ENCODE measurements at places on chromosomes 6 and 20.

DNA sequence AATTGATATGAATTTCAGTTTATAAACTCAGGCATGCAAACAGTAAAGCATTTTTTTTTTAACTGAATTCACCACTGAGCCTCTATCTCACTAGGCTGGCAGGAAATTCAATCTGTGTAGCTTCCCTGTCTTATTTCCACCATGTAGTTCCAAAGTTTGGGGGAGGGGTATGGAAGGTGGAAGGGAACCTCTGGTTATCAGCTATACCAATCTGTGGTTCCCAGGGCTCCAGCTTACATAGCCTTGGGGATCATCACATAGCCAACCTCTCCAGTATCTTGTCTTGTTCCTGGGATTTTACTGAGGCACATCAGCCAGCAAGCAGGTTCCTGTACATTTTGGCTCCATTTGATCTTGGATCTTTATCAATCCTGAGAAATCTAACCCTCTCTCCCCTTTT, 15.6 kb downstream of the RAD21L1 start:
- DNase-seq = no peak

DNA sequence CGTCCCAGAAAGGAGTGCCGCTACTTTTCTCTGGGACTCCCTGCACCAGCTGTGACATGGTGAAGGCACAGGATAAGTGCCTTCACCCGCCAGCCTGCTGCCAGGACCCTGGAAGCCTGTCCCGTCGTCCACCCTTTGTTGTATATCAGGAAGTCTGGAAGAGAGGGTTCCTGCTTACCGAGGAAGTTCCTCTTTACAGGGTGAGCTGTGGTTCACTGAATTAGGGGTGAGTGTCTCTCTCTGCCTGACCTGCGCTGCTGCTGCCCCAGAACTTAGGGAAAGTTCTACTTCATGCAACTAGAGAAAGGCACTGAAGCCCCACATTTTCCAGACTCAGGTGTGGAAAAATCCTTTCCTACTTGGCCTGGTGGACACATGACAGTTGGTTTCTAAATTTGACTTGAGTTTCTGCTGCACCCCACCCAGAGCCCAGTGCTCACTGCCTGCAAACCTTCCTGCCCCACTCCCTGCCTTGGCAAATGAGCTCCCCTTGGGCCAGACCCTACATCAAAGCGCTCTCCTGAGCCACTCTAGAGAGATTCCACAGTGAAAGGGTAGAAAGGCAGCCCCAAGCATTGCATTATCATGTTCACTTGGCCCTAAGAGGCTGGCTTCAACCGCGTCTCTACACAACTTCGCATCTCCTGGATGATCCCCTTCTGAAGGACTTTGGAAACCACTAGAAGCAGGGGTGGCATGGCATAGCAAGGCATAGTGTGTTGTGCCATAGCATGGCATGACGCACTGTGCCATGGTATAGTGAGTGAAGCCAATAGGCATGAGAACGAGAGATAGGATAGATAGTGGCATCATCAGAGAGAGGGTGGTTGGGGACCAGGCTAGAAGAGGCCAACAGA, 215.8 kb upstream of the CDYL start:
- peak; percentile 11 for DNase-seq

DNA sequence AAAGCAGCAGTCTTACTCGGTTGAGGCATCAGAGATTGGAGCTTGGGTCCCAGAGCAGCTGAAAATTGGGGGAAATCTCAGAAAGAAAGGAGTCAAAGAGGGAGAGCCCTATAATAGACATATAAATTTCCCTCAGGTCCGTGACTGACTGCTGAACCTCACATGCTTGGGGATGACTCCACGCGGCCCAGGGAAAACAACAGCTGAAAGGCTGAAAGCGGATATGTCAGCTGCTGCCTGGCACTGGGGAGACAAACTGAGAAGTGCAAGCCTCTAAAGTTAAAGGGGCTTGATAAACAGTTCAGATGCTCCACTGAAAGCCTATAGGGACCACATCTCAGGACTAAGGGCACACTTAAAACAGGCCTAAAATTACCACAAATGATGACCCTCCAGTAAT, 255.9 kb upstream of the RIN2 start:
- DNase-seq = no peak

GRCh38 chr6:47235964-47236760, 73.5 kb downstream of the TNFRSF21 start:
- DNase-seq = peak; percentile 69

DNA sequence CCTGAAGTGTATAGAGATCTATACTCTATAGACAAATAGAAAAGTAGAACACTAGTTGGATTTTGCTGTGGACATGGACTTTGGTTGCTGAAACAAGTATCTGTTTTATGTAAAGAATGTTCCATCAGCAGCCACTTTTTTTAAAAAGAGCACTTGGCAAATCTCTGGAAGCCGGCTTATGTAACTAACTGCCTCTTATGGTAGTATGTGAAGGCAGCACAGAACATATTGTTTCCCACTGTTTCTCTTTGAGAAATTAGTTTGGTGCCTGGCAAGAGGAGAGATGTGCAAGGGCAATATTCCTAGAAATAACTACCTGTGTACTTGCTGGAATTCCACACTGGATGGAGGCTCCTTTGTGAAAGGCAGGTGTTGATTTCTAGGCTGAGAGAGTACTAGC, 242.3 kb upstream of the PREP start:
- no peak for DNase-seq

DNA sequence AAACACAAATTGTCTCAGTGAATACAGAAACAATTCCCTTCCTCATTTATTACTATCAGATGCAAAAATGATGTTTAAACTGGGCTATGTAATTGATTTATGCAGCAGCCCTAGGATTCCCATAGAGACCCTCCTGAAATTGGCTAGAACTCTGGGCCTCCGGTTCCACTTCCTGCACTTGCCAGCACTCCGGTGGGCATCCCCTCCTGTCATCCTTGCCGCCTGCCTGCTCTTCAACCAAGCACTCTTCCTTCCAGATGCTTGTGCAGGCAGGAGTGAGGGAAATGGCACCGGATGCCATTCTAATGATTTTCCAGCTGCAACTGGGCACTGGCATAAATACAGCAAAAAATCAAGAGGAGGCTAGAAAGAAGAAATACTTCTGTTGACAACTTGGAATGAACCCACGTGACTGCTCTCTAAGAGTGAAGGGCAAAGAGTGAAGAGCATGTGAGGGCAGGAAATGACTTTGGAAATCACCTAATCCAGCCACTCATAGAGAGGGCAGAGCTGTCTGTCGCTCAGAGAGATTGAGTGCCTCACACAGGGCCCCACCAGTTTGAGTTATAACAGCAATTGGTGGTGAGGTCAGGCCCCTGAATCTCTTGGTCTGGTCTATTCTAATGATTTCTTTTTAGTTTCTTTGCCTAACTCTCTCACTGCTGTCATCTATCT, 3.7 kb upstream of the NEDD9 start:
- DNase-seq = peak; percentile 44

- DNase-seq = no peak
Observed at GRCh38 chr20:51420111-51420510, 122.4 kb downstream of the NFATC2 start.

DNA sequence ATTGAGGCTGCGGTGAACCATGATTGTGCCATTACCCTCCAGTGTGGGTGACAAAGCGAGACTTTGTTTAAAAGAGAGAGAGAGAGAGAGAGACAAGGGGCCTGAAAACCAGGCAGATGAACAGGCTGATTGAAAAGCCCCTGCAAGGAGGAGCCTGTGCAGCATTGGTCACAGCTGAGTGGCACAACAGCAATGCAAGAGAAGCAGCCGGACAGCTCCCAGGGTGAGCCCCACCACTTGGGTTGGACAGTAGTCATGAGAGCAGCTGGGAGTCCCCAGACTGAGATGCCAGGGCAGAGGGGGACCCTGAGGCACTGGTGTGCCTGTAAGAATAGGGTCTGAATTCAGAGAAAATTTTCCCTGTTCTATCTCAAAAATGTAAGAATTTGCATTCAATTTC, 10.2 kb downstream of the DNPH1 start:
- DNase-seq = no peak

DNA sequence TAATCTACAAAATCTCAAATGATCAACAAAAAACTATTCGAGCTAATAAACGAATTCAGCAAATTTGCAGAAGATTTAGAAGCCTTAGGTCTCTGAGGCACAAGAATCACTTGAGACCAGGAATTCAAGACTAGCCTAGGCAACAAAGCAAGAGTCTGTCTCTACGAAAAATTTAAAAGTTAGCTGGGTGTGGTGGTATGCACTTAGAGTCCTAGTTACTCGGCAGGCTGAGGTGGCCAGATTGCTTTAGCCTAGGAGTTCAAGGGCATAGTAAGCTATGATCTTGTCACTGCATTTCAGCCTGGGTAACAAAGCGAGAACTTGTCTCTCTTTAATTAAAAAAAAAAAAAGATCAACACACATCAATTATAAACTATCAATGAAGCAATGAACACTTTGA, 34.2 kb downstream of the FAM184A start:
- DNase-seq = no peak

- DNase-seq = no peak
Observed at GRCh38 chr20:53342429-53342828, 251.2 kb downstream of the ZNF217 start.

DNA sequence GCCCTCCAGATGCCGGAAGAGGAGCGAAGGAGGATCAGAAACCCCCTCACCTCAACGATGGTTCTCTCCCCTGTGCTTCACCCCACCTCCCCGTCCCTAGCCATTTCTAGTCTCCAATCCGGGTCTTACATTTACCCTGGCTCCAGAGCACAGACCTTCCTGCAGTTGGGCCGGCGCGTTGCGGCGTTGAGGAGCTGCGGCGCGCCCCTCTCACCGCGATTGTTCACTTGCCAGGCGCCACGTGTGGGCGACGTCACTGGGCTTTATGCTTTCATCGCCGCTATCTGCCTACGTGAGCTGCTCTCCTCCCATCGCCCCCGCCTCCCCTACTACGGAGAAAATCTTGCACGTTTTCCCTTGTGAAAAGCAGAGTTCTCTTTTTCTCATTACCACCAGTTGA, at the start of gene CRISP2:
CRISP2 (minus strand) TSS at position 198 of the 400 bp plus-strand sequence. CDS start 4,347 bp downstream, outside the sequence.
- DNase-seq = no peak

GRCh38 chr6:57182017-57182432, 9.9 kb downstream of the BAG2 start:
- no peak for DNase-seq

DNA sequence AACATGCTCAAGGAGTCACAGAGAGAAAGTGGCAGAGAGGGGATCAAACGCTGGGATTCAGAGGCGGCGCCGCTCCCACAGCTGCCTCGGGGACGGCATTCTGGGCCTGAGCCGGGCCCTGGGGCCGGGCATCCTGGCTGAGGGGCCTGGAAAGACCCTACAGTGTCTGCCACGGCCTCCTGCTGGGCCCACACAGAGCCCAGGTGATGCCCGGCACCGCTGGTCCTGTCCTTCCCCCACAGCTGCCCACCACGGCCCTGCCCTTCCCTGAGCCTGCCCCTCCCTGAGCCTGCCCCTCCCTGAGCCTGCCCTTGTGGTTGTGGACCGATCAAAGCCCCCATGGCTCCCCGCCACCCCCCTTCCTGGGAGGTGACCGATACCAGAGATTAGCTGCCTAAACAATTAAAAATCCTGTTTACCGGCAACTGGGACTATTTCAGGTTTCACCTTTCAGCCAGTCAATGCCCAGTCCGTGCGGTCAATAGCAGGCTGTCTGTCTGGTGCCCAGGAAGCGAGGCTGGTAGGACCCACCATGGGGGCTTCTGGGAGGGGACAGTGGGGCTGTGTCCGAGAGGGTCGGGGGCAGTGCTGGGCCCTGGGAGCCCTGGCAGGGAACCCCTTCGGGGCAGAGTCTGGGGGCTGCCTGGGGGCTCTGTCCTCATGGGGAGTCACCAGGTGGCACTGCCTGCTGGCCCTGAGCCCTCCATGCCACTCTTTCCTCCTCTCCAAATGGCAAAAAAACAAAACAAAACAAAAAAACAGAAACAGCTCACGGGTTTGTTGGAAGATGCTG, 55.4 kb upstream of the GATA5 start:
- no peak for DNase-seq

DNA sequence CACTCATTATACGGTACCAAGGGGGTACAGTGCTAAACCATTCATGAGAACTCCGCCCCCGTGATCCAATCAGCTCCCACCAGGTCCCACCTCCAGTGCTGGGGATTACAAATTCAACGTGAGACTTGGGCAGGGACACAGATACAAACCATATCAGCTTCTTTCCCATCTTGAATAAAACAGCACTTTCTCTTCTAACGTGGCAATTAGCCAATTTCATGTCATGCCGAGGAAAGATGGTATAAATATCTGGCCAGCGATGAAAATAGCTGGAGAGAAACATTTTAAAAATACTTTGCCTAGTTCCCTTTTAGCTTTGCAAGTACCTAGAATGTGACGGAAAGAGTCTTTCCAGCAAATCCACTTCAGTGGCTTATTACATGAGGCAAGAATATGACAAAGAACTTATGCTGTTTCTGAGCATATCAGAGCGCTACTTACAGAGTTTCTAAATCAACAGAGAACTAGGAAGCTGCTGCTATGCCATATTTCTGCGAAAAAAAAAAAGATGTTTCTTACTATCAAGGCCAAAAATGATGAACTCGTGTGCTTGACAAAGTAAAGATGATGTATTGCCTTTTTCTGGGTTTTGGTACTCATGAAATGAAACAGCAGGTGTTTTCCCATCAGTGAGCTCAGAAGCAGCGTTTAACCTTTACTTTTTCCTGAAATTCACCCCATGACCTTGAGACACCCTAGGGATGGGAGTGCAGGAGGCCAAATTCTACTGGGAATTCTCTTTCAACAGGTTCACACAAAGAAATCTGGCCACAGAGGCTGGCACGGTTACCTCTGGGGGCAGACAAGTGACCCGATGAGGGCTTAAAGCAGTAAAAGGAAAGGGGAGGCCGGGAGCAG, 37.9 kb downstream of the AGPAT4 start:
- peak; percentile 69 for DNase-seq

DNA sequence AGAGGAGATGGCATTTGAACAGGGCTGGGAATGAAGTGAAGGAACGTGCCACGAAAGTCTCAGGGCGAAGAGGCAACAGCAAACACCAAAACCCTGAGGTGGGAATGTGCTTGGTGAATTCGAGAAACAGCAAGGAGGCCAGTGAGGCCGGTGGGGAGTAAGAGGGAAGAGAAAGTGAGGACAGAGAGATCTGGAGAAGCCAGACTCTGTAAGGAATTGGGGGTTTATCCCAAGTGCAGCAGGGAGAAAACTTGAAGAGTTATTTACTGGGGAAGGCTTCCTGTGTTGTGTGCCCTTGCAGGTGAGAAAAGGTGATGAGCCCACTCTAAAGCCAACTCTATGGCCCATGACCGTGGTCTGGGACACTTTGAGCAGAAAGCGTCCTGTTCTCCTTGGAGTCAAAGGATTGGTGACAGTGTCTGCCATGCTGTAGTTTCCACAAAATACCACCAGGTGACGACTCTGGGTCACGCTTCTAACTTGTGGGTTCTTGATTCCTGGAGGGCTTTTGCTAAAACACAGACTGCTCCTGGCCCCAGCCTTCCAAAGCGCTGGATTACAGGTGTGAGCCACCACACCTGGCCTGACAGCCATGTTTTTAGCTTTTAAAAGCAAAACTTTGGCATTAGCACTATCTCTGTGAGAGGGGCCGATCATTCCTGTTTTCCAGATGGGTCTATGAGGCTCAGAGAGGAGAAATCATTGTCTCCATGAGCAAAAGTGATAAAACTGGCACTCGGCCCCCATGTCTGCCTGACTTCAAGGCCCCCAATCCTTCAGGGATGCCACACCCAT, 18.0 kb upstream of the CSNK2A1 start:
- DNase-seq = peak; percentile 73

Data from suppressor macrophage treated with lipopolysaccharide for 4 hours (primary cell).